CD4-positive, alpha-beta T cell treated with Interleukin-15 for 4 hours (primary cell): ENCODE measurements at places on chromosomes 2 and 18.

DNA sequence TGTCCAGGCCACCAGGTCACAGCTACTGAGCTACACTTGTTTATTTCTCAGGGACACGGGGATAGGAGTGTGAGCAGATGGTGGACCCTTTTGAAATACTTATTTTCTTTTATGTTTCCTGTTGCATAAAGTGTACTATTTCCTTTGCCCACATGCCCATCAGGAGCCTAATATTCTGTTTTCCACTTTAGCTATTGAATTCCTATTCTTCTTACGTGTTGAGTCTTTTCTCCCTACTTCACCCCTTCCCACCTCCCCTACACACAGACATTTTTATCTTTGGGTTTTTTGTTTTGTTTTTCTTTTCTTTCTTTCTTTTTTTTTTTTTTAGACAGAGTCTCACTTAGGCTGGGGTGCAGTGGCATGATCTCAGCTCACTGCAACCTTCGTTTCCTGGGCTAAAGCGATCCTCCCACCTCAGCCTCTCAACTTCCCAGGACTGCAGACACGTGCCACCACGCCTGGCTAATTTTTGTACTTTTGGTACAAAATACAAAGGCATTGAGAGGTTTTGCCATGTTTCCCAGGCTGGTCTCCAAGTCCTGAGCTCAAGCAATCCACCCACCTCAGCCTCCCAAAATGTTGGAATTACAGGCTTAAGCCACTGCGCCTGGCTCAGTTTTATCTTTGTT, 5.2 kb upstream of the GPR55 start:
- no peak for DNase-seq

GRCh38 chr2:240905176-240905781, 857 bp upstream of the CROCC2 start:
- DNase-seq = no peak

DNA sequence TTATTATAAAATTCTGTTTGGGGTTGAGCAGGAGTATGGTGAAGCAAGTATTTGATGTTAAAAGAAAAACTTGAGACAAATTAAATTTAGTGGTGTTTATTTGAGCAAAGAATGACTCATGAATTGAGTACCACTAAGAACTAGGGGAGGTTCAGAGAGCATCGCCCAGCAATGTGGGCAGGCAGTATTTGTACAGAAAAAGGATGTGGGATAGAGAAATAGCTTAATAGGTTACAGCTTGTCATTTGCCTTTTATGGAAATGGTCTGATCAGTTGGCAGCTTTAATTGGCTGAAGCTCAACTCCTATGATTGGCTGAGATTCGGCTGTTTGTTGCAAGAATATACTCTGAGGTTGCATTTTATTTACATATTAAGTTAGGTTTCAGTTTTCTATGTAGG, 68.2 kb downstream of the LRATD1 start:
- no peak for DNase-seq

- DNase-seq = no peak
Measured at GRCh38 chr2:112174383-112174782, 36.2 kb downstream of the FBLN7 start.

DNA sequence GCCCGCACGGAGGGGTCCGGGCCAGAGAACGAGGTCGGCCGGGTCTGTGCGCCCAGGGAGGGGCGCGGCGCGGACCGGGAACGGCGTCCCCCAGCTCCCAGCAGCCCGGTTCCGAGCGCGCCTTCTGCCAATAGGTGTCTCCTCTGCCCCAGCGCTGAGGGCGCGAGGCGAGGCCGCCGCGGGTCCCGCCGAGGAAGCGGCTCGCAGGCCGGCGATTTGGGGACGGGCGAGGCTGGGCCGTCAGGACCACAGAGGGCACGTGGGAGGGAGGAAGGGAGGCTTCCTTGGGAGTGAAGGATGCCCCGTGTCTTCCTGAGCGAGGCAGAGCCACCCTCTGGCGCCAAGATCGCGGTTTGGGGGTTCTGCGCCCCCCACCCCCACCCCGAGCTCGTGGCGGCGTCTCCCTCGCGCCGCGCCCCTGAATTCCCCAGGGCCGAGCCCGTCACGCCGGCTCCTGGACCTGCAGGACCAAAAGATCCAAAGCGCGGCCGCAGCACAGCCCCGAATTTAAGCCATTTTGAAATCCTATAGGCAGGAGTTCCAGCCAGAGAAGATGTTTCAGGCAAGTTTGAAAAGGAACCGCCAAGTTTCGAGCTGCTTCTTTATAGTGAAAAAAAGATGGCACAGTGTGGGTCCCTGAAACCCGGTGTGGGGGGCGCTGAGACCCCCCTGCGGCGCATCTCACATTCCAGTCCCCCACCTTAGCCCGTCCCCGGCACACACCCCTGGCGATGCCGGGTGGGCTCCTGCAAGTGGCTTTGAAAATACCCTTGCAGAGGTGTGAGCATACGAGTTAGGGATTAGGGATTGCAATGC, 909 bp downstream of the NFATC1 start:
- peak; percentile 28 for DNase-seq

DNA sequence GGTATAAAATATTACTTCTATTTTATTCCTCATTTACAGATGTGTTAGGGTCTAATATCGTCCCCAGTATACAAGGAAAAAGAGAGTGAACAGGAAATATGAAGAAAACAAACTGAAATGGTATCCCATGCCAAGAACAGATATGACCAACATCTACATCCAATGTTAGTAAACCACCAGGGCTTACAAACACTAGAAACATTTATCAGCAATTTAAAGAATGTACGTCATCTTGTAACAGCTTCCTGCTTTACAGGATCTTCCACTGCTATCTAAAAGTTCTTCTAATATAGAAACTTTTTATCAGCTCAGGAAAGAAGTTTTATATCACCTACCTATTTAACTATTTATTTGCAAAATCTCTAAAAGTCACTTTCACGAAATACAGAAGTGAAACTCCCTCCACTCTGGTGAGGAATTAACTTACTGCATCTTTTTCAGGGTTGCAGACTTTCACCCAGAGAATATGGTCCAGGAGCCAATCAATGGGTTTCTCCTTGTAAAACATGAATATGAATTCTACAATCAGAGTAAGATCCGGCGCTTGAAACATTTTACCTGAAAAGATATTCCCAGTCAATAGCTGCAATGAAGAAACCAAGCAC, 35.2 kb downstream of the UNC50 start:
- no peak for DNase-seq

DNA sequence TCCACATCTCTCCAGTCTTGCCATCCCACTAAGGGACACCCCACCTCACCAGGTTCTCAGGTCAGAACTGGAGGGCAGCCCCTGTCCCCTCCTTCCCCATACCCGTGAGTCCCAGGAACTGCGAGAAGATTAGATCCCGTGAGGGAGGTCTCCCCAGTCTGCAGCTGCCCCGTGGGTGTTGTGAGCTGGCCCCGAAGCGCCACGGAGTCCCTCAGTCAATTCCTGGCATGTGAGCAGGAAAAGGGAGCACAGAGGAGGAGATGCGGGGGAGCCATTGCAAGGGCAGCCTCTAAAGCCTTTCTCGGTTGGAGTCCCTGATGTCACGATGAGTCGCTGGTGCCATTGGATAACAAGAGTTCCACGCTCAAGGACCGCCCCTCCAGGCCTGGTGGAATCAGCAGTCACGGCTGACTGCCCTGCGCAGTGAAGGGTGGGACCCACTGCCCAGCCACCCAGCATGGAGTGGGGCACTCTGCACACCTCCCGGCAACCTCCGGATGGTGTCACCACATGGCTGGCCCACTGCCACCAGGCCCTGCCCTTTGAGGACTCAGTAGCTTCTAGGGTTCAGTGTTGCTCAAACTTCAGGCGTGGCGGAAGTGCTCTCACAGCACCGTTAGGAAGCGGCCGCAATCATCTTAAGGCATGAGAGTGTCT, 434.9 kb upstream of the MYT1L start:
- no peak for DNase-seq

GRCh38 chr2:127107622-127107999, 657 bp upstream of the BIN1 start:
- no peak for DNase-seq

- DNase-seq = no peak
Measured at GRCh38 chr2:162277381-162277780, 34.1 kb upstream of the FAP start.

GRCh38 chr18:26190506-26190905, 35.7 kb upstream of the TAF4B start:
- peak; percentile 54 for DNase-seq

DNA sequence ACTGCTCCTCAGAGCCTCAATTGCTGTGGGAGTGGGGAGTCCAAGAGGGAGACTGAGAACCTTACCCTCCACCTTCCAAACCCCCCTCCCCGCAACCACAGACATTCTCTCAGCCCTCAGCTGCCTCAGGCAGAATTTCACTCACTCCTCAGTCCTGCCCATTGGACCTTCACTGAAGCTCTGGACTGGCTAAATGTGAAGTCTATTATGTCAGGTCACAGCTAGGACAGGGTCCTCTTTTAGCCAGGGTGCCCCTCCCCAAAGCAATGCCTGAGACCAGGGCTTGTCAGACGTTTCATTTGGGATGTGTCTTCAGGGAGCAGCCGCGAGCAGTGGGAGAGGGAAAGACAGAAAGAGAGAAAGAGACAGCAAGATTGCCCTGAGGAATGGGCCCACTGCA, 199.3 kb upstream of the CCDC68 start:
- DNase-seq = no peak

DNA sequence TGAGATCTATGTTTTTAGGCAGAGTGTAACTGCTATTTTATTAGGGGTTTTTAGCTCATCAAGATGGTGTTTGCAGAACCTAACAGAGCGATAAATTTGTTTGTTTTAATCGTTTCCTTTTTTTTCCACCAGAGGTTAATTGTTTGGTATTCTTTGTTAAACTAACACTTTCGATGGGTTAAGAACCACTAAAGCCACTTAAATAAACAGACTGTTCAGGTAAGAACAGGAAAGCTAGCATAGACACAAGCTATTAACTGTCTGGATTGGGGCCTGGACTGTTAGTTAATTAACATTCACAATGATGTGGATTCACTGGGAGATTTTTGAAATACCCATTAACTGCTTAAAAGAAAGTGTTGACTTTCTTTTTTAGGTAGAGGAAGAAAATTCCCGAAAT, 209.0 kb upstream of the COPS8 start:
- no peak for DNase-seq

- DNase-seq = no peak
Measured at GRCh38 chr2:75162897-75163296, 36.4 kb downstream of the TACR1 start.

GRCh38 chr2:207767461-207768167, 2.1 kb downstream of the FZD5 start:
- DNase-seq = no peak

- DNase-seq = no peak
Measured at GRCh38 chr2:239789711-239790110, 235.4 kb downstream of the NDUFA10 start.

GRCh38 chr2:236257575-236257974, 6.6 kb downstream of the ASB18 start:
- no peak for DNase-seq

GRCh38 chr2:152372438-152372984, 37.5 kb downstream of the FMNL2 start:
- DNase-seq = no peak

GRCh38 chr2:169093535-169093934, 24.2 kb downstream of the DHRS9 start:
- DNase-seq = no peak

DNA sequence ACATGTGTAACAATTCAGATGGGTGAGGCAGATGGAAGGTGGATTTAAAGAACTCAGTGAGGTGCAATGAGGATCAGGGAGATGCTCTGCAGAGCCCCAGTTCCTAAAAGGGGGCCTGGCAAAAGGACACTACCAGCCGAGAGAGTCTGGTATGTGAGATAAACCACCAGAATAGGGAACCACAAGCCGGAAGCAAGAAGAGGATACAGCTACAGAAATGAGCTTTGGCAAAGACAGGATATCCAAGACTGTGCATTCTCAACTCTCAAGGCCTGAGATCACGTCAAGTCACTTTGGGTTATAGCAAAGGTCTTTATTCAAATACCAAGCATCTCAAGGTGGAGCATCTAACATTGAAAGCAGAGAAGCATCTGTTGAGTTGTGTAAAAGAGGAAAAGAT, 293.5 kb downstream of the ARHGAP15 start:
- DNase-seq = peak; percentile 9

GRCh38 chr18:49621717-49622351, 60.0 kb downstream of the LIPG start:
- DNase-seq = no peak

DNA sequence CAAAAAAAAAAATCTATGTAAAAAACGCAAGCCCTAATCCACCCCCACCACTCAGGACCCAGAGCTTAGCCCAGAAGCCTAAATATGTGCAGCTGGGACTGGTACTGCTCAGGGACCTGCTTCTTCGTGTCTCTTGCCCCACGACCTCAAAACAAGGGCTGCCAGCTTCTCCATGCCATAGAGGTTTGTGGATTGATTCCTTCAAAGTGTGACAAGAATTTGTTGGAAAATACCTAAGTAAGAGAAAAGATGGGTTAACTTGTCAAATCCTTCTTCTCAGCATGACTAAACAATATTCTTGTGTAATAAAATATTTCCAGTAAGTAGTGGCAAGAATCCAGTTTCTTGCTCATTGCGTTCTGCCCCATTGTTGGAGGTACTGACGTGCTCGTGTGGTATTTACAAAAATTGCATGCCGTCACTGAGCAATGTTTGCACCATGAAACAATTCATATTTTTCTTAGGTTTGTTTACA, 825 bp upstream of the SCYGR1 start:
- DNase-seq = no peak

- DNase-seq = no peak
Measured at GRCh38 chr2:14716319-14716718, 83.8 kb downstream of the LRATD1 start.

DNA sequence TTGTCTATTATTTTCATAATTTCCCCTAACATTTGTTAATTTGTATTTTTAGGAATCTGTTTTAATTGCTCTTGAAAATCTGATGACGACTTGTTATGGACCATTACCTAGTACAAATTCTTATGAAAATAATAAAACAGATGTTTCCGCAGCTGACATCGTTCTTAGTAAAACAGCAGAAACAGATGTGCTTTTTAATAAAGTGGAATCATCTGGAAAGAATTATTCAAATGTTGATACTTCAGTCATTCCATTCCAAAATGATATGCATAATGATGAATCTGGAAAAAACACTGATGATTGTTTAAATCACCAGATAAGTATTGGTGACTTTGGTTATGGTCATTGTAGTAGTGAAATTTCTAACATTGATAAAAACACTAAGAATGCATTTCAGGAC, 69.9 kb downstream of the PMS1 start:
- DNase-seq = no peak

- DNase-seq = no peak
Measured at GRCh38 chr2:47239119-47239969, 84.2 kb upstream of the STPG4 start.

DNA sequence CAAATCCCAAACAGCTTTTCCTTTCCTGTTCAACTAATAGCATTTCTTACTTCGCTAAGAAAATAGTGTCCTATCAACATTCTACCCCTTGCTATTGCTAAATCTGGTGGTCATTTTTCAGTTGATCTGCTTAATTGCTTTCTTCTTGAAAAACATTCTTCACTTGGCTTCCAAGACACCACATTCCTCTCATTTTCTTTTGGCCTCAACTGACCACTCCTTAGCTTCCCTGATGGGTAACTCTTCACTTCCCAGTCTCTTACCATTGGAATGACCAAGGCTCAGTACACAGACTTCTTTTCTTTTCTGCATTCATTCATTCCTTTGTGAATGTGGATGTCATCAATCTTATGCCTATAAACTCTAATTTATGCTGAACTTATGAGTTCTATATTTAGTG, 230.8 kb upstream of the CDH2 start:
- no peak for DNase-seq
